ENCODE measurements at places on chromosomes 12 and 14.
A peak's percentile ranks its signal among the peaks of the same experiment; 100 is the strongest.

- peak; percentile 1 for DNase-seq
Measured at GRCh38 chr14:29927376-29928116, at the start of gene PRKD1. Gene PRKD1, minus strand, starts transcription at chr14:29927847.

- DNase-seq, result no peak
Measured at GRCh38 chr12:42776396-42776795, 186.8 kb upstream of the PRICKLE1 start.

DNA sequence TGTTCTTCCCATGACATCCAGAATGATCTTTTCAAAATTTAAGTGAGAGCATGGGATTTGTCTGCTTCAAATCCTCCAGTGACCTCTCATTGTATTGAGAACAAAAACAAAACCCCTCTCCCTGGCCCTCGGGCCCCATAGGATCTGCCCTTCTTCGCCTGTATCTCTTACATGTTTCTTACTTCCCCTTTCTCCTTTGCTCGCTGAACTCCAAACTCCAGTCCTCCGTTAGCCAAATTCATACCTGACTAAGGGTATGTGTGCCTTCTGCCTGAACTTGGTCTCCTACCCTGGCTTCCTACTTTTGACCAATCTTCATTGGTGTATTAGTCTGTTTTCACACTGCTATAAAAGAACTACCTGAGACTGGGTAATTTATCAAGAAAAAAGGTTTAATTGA is 13.2 kb upstream of the TSPAN11 start:
- no peak for DNase-seq

- no peak for DNase-seq
Measured at GRCh38 chr14:69711065-69711464, 55.9 kb upstream of the SRSF5 start.

DNA sequence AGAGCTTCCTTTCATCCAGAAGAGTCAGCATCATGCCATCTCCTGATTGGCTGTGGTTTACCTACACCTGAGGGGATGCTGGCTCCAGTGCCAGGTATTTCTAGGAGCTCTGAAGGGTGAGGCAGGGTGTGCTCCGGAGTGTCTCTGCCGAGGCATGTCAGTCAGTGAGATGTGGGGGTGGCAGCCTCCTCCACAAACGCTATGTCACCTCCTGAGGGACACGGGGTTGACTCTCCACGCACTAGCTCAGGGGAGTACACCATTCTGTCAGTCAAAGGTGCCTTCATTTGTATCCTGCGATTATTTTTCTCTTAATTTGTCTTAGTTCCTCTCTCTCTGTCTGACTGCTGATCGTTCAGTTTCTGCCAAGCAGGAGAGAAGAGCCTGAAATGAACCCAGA is 604.5 kb downstream of the VRK1 start:
- DNase-seq, result no peak

DNA sequence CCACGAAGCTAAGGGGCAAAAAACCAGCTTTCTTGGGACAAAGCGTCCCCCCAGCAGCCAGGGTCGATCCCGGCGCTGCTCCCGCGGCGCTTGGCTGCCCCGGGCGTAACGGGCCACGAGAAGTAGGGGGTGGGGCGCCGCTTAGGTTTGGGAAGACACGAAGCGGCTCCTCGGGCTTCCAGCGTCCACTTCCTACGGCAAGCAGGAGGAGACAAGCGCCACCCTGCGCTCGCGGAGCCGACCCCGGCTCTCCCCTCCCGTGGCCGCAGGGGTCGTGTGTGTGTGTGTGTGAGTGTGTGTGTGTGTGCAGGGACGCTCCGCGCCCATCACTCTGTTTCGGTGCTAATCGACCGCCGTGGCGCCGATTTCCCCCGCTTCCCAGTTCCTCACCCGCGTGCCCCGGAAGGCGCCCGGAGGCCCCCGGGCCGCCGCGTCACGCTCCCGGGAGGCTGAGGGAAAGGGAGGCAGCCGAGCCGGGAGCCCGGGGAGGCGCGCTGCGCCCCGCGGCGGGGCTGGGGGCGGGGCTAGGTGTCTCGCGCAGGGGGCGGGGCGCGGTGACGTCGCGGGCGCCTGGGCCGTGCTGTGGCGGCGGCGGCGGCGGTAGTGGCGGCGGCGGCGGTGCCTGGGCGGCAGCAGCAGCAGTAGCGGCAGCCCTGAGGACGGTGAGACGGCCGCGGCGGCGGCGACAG is at the start of gene ERC1:
TSS of gene ERC1 (plus strand) at position 563 of the 689 bp plus-strand sequence. CDS start 36,681 bp downstream, outside the sequence.
- peak; percentile 89 for DNase-seq

GRCh38 chr12:18468246-18469075 is 207.1 kb downstream of the PIK3C2G start:
- DNase-seq, result no peak

GRCh38 chr12:74957634-74958033 is 252.0 kb downstream of the KCNC2 start:
- DNase-seq, result no peak

DNA sequence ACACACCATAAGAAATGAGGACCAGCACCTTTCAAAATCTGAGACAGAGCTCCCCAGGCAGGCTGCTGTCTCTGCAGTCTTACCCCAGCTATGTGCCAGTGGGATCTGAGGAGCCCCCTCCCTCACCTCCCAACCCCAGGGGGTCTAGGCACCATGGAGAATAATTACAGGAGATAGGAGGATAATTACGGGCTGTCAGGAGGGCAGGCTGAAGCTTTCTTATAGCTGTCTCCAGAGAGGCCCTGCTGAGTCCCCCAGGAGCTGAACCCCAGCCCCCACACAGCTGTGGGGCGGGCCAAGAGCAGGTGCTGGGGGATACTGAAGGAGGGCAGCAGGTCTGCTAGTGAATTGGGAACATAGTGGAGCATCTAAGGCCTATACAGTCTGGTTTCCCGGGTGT is 6.8 kb downstream of the CPNE6 start:
- no peak for DNase-seq
